Activated CD8-positive, alpha-beta memory T cell treated with anti-CD3 and anti-CD28 coated beads for 4 hours (primary cell): ENCODE measurements at places on chromosomes 4 and X.

DNA sequence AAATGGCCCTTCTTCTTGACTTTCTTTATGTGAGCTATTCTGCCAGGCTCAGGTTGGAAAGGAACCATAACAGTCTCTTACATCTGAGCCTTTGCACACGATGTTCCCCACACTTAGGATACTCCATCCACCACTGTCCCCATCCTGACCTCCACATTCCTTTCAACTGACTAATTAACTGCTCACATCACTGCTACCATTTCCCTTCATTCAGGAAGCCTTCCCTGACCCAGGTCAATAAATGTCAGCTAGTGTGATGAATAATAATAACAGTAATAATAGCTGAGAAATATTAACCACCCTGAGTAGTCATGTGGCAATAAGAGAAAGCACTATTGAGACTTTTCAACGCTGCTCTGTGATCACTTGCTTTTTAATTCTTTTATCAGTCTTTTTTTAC is 291.7 kb downstream of the KCNIP4 start:
- DNase-seq = no peak

GRCh38 chrX:22043872-22044271 is 11.7 kb downstream of the PHEX start:
- no peak for DNase-seq

GRCh38 chrX:24229976-24230375 is 80.4 kb downstream of the ZFX start:
- DNase-seq = no peak

- no peak for DNase-seq
Measured at GRCh38 chr4:94933799-94934198, 176.0 kb downstream of the BMPR1B start.

DNA sequence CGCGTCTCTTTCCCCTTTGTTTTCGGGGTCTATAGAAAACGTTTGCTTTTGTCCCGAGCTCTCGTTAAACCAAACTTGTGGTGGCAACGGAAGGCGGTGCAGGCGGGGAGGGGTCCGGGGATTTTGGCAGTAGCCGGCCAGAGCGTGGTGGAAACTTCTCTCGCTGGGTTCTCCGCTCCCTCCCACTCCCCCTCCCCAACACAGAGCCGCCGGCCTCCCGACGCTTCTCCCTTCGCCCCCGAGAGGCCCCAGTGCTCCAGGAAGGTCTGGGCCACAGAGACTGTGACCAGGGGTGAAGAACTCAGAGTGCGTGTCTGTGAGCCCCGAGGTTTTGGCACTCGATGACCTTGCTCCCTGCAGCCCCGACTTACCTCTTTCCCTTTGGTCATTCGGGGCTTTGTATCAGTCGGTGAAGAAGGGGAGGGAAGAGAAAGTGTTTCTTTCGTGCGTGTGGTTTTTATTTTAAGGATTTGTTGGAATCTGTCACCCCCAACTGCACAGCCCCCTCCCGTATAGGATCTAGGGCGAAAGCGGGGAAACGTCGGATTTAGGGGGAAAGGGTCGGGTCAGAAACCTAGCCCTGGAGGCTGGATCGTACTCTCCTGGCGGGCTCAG is 9.0 kb upstream of the BCOR start:
- DNase-seq = no peak

DNA sequence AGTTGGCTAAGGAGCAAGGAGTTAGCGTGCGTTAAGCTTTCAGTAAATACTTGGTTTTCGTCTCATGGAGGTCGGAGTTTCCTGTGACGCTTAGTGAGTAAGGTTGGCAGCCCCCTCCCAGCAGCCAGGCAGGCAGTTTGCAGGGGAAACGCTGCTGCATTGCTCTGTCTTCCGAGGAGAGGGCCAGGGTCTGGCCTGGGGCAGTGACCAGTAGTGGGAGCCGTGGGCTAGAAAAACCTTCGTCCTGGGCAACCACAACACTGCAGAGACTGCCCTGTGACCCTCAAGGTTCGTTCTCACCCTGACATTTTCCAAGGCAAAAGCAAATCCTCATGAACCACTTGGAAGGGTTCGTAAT is 432 bp downstream of the TMEM175 start:
- no peak for DNase-seq

- no peak for DNase-seq
Measured at GRCh38 chrX:136395271-136395670, 92.5 kb upstream of the BRS3 start.

GRCh38 chrX:9340598-9341290 is 124.1 kb upstream of the TBL1X start:
- DNase-seq = no peak

- no peak for DNase-seq
Measured at GRCh38 chr4:79991601-79992000, 81.4 kb downstream of the ANTXR2 start.

DNA sequence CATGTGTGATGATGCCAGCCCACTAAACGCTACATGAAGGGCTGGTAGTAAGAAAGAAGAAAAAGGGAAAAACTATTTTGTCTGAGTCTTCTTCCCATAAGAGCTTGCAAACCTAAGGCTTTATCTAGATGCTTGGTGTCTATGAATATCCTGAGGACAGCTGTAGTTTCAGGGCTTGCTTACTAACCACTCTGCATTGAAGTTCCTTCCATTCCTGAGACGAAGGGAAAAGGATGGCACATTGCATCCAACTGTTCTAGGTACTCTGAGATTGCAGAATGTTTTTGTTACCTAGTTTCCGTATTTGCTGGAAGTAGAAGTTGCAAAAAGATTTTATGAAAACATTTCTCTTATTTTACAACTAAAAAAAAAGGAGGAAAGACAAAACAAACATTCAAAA is 544.6 kb downstream of the IL15 start:
- DNase-seq = no peak

DNA sequence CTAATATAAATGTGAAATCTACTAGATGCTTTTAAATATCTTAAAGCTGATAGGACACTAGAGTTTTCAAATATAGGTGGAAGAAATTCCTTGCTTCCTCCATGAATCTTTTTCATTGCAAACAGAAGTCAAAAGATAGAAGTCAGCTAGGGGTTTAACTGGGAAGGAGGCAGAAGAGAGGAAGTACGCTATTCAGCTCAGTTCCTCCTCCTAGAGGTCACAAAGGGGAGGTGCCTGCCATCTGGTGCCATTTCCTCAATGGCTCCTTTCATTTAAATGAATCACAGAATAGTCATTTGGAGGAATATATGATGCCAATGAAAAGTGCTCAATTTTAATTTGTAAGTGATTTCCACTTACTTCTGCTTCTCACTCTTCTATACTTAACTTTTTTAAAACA is 8.5 kb downstream of the COL25A1 start:
- DNase-seq = no peak

DNA sequence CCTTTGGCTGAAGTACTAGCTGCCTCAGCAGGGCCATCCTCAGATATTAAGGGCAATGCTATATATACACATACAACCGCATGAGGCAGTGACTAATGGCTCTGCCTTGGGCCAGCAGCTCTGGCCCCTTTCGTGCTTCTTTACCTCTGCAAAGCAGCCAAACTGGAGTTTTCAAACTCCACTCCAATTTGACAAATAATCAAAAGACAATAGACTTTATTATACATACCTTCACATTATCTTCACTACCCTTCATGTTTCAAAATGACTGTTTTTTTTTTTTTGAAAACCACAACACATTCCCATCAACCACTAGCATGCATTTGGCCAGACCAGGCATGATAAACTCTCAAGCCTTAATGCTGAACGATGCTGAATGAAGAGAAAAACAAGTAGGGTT is 187.7 kb downstream of the ENOX2 start:
- no peak for DNase-seq

GRCh38 chr4:99683895-99684294 is 26.3 kb upstream of the C4orf54 start:
- no peak for DNase-seq

GRCh38 chr4:151745481-151746231 is 15.2 kb downstream of the GATB start:
- DNase-seq = no peak

DNA sequence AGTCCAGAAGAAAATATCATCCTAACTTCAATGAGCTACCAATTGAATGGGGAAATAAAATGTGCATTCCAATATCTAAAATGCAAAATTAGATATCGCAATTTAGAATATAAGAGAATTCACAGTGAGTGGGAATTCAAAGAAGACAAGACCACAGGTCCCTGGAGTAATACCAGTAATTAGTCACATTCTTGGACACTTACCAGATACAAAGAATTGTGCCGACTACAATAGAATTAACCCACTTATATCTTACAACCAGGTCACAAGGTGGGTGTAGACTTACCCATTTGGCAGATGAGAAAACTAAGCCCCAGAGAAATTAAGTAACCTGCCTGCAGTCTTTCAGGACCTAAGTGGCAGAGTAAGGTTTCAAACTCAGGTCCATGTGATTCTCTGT is 84.3 kb upstream of the C1QTNF7 start:
- DNase-seq = no peak

DNA sequence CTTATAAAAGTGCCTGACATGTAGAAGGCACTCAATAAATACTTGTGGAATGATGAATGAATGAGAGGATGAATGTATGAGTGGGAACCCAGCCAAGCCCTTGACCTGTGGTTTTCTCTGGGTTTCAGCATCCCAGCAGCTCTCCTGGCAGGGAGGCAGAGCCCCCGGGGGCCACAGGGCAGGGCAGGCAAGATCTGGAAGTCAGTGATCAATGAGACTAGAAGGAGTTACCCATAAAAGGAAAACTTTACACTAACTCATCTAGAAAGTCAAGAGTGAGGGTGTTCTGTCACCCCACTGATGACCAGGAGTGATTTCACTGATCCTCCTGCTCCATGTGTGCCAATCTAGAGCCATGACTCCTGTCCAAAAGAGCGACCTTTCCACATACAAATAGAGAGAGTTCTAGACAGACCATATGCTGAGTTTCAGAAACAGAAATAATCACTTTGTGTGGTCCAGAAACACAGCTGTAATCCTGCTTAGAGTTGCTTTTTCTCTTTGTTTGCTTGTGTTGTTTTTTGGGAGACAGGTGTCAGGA is 37.4 kb downstream of the MGARP start:
- no peak for DNase-seq

GRCh38 chrX:15930585-15930984 is 76.0 kb upstream of the AP1S2 start:
- DNase-seq = no peak

- DNase-seq = no peak
Measured at GRCh38 chrX:70969635-70970481, 39.0 kb upstream of the SLC7A3 start.

- DNase-seq = no peak
Measured at GRCh38 chrX:40772290-40772689, 36.9 kb upstream of the MED14 start.
